Amygdala (tissue), 56 donors: ENCODE measurements at places on chromosomes 2 and 18.

DNA sequence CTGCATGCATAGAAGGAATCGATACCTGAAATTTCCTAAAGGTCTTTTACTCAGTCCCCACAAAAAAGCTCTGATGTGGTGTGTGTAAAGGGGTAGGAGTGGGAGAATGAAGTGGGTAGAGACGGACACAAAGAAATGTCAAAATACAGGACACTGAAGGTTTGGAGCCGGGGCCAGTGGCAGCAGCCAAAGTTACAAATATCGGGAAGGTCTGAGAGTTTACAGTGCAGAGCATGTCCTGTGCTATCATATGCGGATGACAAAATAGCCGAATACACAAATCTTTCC, 89.9 kb upstream of the STON1 start:
- DNase-seq = no peak

DNA sequence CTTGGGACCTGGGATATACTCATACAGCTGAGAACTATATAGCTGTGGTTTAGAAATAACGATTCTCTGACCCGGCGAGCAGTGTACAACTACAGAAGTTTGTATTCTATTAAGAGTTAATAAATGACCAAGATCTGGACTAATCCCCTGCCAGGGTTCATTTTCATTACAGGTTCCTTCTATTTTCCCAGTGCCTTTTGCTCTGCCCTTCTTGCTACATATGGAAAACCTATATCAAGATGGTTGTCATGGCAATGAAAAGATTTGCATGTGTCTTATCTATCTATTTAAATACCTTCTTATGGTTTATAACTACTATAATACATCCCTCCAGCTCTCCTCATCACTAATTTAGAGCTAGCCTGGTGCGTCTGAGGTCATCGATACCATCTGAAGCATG, 965.2 kb downstream of the BCL11A start:
- DNase-seq = no peak

DNA sequence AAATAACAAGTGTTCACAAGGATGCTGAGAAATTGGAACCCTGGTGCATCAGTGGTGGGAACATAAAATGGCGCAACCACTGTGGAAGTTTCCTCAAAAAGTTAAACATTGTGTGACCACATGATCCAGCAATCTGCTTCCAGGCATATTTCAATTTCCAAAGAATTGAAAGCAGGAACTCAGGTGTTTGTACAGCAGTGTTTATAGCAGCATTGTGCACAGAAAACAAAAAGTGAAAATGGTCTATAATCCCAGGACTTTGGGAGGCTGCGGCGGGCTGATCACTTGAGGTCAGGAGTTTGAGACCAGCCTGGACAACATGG, 38.6 kb upstream of the MYCN start:
- no peak for DNase-seq

DNA sequence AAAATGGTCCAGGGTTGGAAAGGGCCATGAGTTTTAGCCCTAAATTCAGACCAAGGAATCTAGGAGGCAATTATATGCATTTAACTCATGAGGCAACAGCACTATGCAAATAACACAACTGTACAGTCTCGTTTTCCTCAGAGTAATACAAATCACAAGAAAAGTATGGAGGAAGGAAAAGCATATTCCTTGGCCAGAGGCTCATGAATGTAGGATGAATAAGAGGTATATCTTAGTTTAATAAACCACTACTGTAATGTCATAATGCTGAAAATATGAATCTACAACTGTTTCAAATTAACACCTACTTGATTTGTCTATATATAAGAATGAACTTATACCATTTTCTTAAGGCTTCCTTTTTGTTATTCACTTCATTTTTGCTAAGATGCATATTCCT, 252.5 kb upstream of the TANK start:
- DNase-seq = no peak

GRCh38 chr2:28546242-28546641, 50.4 kb downstream of the PLB1 start:
- no peak for DNase-seq

- DNase-seq = no peak
Measured at GRCh38 chr2:235000426-235001236, 48.8 kb downstream of the SH3BP4 start.

DNA sequence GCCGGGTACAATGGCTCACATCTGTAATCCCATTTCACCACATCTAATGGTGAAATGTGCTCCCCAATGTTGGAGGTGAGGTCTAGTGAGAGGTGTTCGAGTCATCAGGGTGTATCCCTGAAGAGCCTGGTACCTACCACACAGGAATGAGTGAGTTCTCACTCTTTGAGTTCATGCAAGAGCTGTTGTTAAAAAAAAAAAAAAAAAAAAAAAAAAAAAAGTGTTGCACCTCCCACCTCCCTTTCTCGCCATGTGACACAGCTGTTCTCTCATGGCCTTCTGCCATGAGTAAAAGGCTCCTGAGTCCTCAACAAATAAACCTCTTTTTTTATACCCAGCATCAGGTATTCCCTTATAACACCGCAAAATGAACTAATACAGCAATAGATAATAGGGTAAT, 106.3 kb downstream of the C2orf74 start:
- no peak for DNase-seq

DNA sequence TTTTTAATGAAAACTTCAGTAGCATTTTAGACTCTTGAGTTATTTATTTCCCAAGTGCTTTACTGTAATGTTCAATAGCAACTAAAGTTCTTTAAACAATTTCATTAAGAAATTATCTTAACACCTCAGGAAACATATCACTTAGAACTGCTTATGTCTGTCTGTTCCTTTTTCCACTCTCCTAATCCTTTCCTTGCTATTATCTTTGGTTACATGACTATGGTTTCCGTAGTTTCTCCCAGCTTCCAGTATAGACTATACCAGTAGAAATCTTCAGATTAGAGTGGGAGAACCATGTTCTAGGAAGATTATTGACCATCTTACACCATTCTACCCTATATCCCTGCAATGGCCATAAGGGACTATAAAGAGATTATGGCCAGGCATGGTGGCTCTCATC, 280.0 kb downstream of the EXOC6B start:
- DNase-seq = no peak

DNA sequence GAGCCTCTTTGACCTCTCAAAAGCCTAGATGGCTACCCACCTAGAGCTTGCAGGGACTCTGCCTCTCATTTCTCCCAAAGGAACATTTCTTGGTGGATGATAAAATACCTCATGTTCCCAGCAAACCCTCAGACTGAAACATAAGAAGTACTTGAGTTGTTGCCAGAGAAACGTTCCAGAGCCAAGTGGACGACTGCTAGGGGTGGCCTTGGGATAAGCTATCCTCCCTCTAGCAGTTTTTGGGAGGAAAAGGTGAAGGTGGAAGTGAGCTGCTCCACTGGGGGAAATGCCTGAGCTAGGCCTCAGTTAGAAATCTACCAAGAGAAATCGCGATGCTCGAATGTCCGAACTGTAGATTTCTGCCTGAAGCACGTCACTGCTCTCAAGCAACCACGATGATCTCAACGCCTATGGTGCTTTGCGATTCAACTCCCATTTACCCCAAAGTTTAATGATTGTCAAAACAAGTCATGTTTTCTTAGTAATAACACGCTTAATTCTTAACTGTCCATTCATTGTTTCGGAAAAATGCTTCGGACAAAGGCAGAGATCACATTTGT, 91.5 kb downstream of the CCBE1 start:
- DNase-seq = no peak

DNA sequence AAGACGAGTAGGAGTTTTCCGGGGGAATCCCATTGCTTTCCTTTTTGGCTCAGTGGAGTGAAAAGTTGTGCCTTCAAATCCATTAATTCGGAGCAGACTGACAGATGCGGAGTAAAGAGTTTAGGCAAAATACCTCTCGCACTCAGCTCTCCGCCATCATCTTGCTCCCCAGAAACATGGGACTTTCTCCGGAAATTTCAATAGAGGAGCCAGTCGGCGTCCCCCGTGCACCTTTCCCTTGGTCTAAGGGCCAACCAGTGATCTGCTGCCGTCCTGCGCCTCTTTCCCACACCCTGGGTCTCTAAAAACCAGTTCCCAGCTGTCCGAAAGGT, 318 bp downstream of the TYW5 start:
- DNase-seq = no peak

- DNase-seq = no peak
Measured at GRCh38 chr2:47490406-47490805, 87.5 kb downstream of the MSH2 start.

DNA sequence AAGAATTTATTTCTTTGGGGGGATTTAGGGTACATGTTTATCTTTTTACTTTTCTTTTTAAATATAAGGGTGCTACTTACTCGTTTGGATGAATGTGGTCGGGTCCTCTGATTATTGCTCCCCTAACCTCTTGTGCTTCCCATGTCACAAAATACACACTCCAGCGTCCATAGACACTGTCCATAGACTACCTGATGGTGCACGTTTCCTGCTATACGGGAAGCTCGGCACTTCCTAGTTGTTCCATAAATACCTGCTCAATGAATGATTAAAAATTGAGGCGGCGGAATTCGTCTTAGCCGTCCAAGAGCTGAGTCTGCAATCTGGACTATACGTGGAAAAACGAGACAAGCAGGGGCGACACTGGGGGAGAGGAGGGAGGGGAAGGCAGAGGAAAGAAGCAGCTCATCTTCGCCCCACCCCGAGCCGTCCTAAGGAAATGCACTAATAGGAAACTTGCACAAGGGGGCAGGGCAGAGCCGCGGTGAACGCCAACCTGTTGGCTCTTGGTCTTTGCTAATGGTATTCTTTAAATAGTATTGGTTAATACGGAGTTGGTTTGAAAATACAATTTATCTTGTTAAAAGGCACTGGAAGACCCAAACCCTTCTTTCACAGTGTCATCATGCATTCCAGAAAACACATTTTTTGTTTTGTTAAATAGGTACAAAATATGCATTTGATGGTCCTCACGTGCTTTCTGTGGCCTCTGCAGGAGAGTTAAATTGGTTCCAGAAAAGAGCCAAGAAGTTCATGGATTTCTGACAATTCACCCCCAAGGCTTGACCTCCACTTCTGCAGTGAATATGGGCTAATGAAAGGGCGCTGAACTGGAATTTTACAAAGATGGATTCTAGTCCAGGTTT, 73.0 kb upstream of the KCTD1 start:
- no peak for DNase-seq

DNA sequence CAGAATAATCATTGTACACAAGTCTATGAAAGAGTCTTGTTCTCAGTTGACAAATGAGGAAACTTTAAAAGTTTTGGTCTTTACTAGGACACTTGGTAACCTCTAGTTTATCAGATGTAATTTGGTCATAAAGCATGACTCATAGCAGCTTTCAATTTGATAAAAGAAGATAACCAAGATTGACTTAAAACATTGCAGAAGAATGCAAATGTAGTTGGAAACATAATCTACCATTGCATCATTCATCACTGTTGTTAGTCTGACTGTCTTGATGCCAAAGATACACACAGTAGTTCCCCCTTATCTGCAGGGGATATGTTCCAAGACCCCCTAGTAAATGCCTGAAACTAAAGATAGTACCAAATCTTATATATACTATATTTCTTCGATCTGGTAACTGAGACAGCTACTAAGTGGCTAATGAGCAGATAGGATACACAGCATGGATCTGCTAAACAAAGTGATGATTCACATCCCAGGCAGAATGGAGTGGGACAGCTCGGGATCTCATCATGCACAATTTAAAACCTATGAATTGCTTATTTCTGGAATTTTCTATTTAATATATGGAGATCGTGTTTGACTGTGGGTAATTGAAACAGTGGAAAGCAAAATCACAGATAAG, 131.4 kb upstream of the CCDC68 start:
- no peak for DNase-seq

DNA sequence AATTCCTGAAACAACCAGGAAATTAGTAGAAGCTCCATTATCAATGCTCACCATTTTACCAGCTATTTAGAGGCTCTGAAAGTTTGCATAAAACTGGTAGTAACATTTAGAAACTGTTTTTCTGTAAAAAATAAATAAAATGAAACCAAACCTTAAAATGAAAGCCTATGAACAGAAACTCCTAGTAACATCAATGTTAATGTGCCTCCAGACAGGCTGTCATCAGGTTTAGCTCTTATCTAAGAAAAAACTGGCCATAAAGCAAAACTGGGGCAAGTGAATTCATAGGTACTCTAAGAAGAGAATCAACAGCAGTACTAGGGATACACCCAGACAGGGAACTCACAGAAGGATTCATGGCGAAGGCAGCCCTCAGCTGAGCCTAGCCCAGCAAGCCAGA, 8.0 kb downstream of the E2F6 start:
- DNase-seq = no peak

DNA sequence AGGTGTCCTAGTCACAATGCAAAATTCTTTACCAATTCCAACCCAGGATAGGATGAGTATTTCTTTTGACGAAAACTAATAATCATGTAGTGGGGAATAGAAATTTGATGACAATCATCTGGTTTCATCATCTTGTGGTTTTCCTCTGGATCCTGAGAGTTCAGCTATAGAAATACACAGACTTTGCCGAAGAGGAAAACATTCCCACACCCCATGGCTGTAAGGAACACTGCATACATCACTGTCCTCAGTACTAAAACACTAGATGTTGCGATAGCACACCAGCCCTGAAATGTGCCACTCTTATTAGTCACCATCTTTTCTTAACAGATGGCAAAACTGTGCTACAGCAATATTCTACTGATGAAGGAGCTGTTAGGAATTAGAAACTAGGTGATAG, 29.4 kb downstream of the CERKL start:
- DNase-seq = no peak

- DNase-seq = no peak
Measured at GRCh38 chr2:235679471-235679870, 185.6 kb downstream of the AGAP1 start.
